Left ventricle myocardium inferior (tissue), 1 donor: ENCODE measurements at places on chromosomes 6 and 20.

DNA sequence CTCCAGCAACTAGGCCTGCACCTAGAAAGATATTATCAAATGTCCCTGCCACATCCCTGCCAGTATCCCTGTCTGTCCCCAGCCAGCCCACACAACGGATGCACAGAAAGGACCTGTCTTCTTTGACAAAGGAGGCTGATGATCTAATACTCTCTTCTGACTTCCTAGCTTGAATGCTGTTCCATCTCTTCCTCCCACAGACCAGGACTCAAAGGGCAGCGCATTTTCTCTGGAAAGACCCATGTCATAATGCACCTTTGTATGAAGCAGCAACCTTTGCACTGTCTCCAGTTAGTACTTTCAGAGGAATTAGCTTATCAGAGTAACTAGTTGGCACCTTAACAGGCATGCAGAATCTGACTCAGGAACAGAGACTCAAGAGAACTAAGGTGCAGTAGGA, 53.3 kb upstream of the TAF8 start:
- no peak for DNase-seq

DNA sequence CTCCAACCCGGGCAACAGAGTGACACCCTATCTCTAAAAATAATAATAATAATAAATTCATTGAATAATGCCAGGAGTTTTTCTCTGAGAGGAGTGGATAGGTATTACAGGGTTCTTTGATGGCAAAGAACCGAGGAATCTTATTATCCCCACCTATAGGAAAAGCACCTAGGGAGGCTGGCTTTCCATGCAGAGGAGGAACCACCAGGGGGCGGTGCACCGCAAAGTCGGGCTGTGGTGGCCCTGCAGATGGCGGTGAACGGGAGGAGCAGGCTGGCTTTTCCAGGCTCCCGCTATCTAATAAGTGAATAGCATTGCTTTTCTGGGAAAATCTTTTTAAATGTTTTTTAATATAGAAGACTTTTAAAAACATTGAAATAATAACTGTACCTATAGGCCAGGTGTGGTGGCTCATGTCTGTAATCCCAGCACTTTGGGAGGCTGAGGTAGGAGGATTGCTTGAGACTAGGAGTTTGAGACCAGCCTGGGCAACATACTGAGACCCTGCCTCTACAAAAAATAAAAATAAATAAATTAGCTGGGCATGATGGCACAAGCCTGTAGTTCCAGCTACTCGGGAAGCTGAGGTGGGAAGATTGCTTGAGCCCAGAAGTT, 864.2 kb downstream of the KIF16B start:
- DNase-seq: peak; percentile 30

DNA sequence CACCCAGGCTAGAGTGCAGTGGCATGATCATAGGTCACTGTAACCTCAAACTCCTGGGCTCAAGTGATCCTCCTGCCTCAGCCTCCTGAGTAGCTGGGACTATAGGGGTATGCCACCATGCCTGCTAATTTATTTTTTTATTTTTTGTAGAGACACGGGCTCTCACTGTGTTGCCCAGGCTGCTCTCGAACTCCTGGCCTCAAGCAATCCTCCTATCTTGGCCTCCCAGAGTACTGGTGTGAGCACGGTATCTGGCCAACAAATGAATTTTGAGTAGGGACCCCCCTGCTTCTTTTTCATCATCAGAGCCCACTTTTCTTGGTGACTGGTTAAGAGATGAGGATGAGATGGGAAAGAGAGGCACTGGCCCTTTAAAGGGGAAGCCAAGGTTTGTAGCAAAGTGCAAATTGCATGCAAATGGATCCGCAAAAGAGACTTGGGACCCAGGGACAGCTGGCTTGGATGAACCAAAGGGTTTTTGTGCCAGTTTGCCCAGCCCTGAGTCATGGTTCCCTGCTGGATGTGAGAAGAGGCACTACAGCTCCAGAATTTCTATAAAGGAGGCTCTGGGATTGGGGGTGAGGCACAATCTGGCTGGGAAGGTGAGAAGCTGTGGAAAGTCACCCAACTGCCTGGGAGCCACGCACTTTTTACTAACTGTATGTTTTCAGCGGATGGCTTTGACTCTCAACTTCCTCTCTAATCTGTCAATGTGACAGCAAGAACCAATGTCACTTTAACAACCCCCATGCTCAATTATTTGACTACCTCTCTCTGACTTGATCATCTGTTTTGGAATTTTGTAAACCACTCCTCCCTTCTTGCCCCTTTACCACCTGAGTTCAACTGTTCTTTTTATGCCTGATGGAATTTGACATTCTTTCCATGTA, 58.7 kb upstream of the RNF24 start:
- no peak for DNase-seq

DNA sequence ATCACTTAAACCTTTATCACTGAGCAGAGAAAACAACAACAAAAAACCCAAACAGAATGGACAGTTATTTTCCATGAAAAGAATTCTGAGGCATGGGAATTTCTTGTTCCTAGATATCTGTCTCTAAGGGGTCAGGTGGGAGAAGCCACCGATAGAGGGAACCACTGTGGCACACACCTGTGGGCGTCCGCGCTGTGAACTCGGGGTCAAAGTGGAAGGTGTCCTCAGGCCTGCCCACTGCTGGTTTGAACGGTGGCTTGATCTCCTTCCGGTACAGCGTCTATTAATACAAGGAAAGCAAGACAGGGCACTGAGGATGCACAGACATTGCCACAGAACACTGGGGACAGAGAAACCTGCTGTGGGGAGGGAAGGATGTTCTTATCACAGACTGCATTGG, 76.5 kb upstream of the MPC1 start:
- no peak for DNase-seq

GRCh38 chr20:63886054-63886419, 8.9 kb upstream of the DNAJC5 start:
- DNase-seq: no peak

DNA sequence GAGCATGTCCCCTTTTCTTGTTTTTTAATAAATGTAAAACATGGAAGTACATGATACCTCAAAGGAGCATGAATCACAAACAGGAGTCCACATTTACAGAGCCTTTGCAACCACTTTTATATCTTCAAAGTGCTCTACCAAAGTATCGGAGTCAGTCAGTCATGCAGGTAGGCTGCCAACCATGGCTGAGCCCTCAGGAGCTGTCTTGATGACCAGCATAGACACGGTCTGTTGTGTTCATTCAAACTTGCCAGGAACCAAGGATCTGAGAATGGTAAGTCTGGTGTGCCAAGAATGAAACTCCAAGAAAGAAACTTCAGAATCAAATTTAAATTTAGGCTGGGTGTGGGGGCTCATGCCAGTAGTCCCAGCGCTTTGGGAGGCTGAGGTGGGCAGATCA, 111.5 kb downstream of the SLC16A10 start:
- no peak for DNase-seq

GRCh38 chr20:15807271-15807670, 766.0 kb downstream of the KIF16B start:
- no peak for DNase-seq

DNA sequence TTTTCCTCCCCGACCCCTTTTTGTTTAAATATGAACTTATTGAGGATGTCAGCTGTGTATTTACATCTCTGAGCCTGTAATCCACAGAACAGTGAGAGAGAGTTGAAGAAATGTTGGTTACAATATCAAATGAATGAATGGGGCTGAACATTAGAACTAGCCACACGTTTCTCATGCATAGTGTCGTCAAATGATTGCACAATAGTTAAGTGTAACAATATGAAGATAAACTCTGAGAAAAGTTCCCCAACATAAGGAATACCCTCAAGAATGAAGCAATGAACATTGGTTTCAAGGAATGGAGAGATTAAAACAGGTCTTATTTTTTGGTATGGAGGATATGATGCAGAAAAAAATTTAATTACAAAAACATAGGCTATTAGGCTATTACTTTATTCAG, 100.5 kb upstream of the DTNBP1 start:
- no peak for DNase-seq

DNA sequence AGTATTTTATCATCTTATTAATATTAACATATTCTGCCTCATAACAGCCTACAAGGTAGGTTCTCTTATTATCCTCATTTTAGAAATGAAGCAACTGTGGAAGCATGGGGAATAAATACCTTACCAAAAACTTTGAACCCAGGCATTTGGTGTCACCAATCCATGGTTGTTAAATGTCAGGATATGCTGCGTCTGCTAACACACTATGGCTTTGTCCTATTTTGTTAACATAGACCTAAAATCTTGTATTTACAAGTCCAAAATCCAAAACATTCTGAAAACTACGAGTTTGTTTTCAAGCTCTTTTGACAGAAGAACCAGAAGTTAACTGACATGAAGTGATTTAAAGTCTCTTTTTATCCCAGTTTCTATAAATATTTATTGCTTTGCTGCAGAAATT, 53.4 kb downstream of the BMP5 start:
- no peak for DNase-seq

GRCh38 chr6:166420351-166420750, 37.6 kb upstream of the MPC1 start:
- DNase-seq: no peak

DNA sequence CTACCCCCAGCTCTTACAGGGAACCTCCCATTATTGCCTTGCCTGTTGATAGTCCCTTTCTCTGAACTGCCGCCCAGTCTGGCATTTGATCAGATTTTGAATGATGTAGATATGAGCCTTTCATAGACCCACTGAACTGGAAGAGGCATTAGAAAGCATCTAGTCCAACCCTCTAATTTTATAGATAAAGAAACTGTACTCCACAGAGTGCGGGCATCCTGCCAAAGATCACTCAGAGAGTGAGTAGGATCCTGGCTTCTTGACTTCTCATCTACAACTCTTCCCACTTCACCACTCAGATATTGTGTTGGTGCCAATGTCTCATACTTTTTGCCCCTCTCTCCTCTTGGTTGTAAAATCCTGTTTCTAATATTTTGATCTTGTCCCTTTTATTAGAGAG, 179.2 kb upstream of the BMP2 start:
- no peak for DNase-seq

- DNase-seq: no peak
Measured at GRCh38 chr20:13265941-13266340, 44.9 kb downstream of the ISM1 start.

- no peak for DNase-seq
Measured at GRCh38 chr6:158573542-158573931, 13.6 kb downstream of the TMEM181 start.

- DNase-seq: no peak
Measured at GRCh38 chr6:91487696-91488392, 901.0 kb upstream of the MAP3K7 start.

- DNase-seq: no peak
Measured at GRCh38 chr6:116087437-116088027, 13.1 kb upstream of the NT5DC1 start.

GRCh38 chr6:37489697-37490336, 9.9 kb downstream of the CCDC167 start:
- no peak for DNase-seq

DNA sequence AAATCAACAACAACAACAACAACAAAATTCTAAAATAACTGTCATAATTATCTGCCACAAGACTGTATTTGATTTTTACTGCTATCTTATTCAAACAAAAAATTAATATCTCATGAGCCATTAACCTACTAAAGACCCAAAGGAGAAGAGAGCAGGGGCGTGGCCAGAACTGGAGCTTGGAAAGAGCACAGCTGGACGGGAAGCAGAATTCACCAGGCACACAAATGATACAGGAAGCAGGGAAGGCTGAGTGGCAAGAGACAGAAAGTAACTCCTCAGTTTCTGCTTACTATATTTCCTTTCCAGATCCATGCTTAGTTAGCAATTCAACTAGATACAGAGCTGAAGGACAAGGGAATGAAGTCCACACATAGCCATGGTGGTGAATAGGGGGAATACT, 54.4 kb downstream of the FKBP5 start:
- peak; percentile 55 for DNase-seq

DNA sequence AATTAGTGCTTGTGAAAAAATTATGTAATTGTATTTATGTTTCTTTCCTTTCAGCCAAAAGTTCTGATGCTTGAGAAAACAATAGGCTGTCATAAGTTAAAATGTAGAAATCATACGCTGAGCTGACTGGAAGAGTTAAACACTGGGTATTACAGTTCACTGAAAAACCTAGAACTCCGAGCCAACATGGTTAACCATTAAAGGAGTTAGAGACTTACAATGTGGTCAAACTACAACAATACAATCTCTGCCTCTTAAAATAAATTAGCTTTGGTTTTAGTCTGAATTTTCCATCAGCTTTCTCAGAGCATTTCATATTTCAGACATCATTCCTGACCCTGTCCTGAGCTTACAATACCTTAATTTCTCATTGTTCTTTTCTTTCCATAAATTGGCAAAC, 91.0 kb downstream of the COL12A1 start:
- DNase-seq: no peak

GRCh38 chr6:26431258-26432172, 8.8 kb upstream of the BTN3A3 start:
- no peak for DNase-seq

GRCh38 chr6:43426928-43427405, 374 bp upstream of the ABCC10 start:
- no peak for DNase-seq

GRCh38 chr20:63781181-63781580, 41.6 kb downstream of the SLC2A4RG start:
- no peak for DNase-seq

GRCh38 chr6:36727505-36728021, 29.9 kb downstream of the RAB44 start:
- DNase-seq: no peak

- DNase-seq: no peak
Measured at GRCh38 chr6:163387317-163387716, 27.2 kb upstream of the QKI start.

DNA sequence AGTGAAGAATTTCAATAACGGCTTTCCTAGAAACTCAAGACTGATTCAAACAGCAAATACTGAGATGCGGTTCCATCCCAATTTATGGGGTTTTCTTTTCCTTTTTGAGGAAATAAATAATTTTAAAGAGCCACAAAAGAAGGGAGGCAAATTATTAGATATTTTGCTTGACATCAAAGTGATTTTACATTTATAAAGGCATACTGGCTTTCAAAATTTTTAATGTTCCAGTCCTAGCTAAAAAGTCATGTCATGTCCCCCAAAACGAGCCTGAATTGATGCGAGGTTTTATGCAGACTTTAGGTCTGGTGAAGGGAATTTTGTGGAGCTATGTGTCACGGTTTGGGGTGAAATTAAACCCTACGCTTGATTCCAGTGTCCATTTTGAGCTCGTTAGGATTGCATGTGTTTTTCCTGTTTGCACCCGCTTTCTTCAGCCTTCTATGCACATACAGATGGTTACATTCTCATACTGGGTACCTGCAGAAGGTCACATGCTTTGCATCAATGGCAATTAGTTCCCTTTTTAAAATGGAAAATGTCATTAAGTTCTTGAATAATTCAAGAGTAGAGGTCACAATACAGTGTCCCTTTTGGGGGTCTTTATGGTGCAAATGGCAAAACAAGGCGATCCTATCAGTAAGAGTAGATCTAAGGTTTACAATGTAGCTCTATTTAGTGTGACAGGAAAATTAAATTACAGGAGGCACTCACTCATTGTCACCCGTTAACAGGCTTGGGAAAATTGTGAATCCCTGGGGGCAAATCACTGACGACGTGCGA, 17.3 kb downstream of the FOXA2 start:
- no peak for DNase-seq

DNA sequence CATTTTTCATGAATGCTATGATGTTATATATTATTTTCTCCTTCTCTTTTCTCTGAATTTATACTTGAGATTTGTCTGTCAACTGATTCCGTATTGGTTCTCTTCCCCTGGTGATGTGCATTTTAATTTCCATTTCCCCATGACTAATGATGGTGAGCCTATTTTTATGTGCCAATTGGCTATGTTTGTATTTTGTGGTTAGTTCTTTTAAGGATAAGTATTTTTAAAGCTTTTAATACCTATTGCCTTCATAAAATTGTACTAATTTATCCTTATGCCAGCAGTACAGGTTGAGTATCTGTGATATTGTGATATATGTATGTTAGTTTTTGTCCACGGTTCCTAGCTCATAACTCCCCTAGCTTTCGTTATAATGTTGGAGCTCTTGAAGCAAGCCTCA, 2.8 kb downstream of the POLH start:
- DNase-seq: no peak
